ENCODE measurements at places on chromosomes 11 and 22.

DNA sequence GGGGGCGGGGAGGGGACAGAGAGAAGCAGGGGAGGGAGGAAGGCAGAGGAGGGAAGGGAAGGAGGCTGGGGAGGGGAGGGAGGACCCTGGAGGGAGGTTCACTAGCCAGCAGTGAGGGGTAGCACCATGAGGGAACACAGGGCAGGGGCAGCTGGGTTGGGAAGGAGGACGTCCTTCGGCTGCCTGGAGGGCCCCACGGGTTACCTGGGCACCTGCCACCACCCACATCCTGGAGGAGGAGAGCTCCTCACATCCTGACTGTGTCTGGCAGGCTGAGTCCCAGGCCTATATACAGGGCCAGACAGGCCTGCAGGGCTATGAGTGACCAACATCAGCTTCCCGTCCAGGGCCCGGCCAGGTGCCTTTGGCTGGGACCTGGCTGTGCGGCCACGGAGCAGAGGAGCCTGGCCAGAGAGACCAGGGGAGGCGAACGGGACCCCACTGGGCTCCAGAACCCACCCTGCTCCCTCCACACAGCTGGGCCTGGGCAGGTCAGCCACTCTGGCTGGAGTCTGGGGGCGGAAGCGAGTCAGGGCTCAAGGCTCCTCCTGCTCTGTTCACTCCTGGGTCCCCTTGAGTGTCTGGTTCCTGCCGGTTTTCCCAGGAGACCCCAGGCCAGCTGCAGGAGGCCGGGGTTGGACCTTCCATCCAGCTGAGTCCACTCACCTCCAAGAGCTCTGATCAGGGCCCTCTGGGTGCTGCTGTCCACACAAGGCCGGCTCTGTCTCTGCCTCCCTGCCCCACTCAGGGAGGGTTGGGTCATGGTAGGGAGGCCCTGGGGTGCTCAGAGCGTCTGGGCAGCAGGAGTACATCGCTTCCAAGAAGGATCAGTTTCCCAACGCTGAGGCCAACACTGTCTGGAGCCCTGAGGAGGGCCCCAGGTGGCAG is 677.7 kb downstream of the BRD1 start:
- DNase-seq: no peak

DNA sequence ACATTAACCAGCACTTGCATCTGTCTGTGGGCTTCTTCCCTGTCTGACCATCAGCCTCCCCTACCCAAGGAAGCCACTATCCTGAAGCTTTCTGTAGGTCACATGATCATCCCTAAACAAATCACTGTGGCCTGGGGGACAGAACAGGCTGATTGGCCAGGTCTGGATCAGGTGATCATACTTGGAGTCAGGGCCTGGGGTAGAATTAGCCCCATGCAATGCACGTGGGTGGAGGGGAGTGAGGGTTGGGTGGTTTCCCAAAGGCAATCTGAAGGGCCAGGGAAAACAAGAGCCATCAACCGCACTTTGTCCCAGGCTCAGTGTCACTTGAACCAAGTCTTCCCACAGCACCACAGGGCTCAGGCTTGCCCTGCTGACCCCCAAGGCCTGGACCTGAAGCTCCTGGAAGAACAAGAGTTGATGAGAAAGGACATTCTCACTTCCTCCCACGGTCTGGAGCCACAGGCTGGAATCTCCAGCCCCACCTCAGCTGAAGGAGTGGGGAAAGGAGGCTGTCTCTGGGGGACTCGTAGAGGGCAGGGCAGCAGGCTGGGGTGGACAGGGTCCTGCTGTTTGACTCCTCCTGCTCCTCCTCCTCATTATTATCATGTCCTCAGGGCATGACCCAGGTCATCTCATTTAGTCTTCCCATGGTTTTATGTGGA is 31.5 kb upstream of the TSPAN18 start:
- no peak for DNase-seq

GRCh38 chr22:34879001-34879400 is 187.0 kb upstream of the ISX start:
- DNase-seq: peak; percentile 65

DNA sequence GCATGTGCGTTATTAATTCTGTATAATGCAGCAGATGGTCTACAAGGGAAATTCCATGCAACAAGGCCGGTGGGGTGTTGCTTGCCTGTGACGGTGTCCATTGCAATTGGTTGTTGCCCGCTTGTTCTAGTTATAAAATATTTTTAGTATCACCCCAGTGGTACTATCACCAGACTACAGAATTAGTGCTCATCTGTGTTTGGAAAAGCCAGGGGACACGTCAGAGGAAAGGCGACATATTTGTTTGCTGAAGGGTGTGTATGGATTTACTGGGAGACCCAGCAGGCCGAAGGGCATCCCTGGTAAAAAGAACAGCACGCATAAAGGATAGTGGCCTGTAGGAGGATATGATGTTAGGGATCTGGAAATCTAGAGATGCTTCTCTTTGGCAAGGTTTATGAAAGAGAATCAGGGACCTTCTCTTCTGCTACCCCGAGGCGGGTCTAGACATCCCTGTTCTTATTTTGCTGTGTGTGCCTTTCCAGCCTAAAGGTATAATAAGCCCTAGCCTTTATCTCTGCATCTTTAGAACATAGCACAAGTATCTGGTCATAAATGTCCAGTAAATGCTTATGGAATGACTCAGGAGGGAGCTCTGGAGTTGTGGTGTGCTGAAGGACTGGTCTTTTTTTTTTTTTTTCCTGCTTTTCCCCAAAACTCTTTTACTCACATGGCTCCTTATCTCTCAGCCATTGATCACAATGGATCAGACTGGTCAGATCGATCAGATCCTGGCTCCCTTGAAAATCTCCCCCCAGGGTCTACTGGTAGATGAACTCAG is 90.9 kb downstream of the LDLRAD3 start:
- DNase-seq: peak; percentile 79

DNA sequence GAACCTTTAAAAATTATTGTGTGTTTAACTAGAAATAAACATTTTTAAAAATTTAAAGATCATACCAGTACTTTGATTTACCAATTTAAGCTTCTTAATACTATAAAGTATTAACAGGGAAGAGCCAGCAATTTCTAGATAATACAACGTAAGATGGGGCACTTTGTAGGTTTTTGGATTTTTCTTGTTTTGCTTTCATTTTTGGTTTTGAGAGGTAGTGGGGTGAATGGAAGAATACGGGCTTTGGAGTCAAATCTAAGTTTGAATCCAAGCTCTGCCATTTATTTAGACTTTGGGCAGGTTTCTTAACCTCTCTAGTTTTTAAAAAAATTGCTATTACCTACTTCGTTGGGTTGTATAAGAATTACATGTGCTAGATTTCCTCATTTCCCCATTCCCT is 44.9 kb downstream of the CSTPP1 start:
- no peak for DNase-seq

GRCh38 chr22:19554834-19555404 is 30.7 kb upstream of the CLDN5 start:
- DNase-seq: peak; percentile 49

All from mammary epithelial cell (primary cell).